ENCODE measurements at places on chromosomes 11 and 22. TPM values are rescaled to one million over a fixed set of nuclear protein-coding genes. Genes with fewer than 3 reads are reported as not detected.

Gene CNGA4
- total RNA-seq: 0.20 TPM

Gene CASP5
- 0.30 TPM for total RNA-seq

Gene IL18
- total RNA-seq: not detected

Gene HMBS
- 17.3 TPM for total RNA-seq

Gene CLMP
- total RNA-seq: 0.75 TPM

Gene NCAM1
- 0.48 TPM for total RNA-seq

GRCh38 chr22:45102896-45103420 lies 60.8 kb upstream of the NUP50 start:
- DNase-seq: no peak

DNA sequence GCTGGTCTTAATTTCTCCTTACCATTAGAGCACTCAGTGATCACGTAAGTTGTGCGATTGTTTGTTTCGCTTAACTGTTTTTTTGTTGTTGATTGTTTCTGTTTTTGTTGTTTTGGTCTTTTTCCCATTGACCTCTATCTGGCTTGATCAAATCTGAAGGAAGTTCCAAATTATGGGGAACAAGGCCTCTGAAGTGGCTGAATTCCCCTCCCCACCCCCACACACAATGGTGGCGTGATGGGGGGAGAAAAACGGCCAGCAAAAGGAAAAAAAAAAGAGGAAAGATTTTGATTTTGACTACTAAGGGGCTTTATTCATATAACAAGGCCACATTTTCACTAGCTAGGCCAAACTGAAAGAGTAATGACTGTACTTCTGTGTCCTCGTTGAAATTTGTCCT lies 53.6 kb downstream of the OSBPL5 start:
- no peak for DNase-seq

DNA sequence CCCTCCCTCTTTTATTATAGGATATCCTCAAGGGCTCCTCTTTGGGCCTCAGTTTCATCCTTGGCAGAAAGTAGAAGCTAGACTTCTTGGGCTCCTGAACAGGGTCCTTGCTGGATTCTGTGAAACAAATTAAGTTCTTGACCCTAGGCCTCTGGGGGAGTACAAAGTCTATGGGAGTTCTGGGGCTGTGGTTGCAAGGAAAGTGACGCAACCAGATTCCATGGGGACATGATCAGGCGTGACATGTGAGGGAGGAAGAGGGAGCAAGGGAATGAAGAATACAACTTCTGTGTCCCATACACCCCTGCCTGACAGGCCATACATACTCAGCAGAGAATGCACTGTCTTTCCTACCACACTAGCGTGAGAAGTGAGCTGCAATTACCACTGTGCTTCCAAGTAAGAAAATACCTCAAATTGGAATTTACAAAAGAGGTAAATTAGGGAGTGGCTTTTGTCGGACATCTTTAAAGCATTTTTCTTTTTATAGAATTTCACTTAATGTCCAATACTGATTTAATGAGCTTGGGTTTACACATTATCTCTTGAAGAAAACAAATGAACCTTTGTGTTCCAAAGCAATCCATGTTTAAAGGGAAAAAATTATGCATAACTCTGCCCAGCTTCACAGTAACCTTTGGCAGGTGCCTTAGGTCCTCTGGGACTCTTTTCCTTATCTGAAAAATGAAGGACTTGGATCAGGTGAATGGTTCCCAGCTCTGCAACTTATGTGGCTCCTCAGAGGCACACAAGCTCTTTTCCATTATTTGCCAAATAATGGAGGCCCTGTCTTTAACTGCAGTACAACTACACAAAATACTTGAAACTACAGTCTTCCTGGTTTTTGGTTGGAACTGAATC lies 38.9 kb downstream of the LIMK2 start:
- DNase-seq: no peak

DNA sequence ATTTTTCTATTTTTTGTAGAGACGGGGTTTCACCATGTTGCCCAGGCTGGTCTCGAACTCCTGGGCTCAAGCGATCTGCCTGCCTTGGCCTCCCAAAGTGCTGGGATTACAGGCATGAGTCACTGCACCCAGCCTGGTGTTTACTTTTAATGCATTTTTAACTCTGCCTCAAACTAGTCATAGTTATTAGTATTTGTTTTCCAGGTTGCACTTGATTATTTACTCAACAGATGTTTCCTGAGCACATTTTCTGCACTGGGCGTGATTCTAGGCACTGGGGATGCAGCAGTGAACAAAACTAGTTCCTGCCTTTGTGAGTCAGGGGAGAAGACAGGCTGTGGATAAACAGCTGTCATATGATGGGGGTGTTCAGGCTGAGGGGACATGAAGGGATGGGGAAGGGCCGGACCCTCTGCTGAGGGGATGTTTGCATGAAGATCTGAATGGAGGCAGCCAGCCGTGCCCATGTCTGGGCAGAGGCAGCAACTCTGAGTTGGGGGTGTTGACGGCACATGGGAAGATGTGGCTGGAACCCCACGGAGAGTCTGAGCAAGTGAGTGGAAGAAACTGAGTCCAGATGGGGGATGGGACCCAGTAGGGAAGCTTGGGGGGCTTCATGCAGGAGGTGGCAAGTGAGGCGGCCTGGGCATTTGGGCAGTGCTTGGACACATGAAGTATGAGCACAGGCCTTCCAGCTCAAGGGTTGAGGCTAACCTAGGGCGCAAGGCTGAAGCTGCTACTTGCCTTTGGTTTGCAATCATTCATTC lies 34.4 kb downstream of the MPPED1 start:
- no peak for DNase-seq

DNA sequence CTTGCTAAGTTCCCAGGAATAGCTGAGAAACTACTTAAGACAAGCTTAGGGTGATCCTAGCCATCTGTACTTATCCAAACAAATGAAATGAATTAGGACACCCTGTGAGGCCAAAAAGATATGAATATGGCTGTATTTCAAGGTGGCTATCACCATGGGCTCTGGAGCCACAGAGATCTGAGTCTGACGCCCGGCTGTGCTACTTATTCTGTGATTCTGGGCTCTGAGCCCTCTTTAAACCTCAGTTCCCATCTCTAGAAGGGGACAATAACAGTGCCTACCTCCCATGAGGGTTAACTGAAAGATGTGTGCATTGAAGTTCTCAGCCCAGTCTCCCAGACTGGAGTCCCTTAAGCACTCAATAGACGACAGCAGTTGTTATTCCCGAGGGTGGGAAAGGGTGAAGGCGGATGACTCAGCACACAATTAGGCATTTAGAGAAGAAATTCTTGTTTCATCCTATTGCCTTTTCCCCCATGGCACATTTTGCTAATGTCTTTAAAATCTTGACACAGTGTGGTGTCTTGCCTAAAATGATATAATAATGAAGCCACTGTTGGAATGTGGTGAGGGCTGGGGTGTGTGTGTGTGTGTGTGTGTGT lies 132.5 kb downstream of the ADAMTS15 start:
- no peak for DNase-seq

DNA sequence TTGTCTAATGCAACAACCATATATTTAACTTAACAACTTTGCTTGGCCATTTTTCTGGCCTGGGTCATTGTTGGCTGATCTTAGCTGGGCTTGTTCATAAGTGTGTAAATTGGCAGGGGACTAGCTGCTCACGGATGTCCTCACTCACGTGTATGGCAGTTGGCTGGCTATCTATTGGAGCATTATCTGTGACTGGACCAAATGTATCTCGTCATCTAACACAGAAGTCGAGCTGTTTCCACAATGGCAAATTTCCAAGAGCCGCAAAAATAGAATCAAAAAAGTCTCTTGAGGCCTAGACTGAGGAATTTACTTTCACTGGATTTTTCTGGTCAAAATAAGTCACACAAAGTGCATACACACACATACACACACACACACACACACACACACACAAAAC lies 893.3 kb downstream of the FAM181B start:
- no peak for DNase-seq

GRCh38 chr22:37518509-37519267 lies 527 bp downstream of the CARD10 start:
- no peak for DNase-seq

DNA sequence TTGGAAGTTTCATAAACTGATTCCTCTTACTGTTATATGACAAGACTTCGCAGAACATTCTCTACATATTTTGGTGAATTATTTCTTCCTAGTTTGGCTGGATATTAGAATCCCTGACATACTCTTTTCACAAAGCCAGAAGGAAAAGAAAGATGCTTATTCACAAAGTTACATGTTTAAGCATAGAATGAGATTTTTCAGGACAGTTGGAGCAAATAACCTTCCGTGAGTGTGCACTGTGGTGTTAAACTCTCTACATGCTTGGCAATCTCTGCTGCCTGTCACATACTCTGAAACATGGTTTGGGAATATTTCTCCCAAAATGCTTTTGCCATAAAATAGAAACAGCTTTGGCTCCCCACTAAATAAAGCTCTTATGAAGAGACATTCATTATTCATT lies 230.0 kb upstream of the MTNR1B start:
- DNase-seq: no peak
